ENCODE measurements at places on chromosomes 1 and 21. TPM values are rescaled to one million over a fixed set of nuclear protein-coding genes. Genes with fewer than 3 reads are reported as not detected.

The PTP4A2 gene
- total RNA-seq, result 120 TPM

The NLRP3 gene
- not detected for total RNA-seq

DNA sequence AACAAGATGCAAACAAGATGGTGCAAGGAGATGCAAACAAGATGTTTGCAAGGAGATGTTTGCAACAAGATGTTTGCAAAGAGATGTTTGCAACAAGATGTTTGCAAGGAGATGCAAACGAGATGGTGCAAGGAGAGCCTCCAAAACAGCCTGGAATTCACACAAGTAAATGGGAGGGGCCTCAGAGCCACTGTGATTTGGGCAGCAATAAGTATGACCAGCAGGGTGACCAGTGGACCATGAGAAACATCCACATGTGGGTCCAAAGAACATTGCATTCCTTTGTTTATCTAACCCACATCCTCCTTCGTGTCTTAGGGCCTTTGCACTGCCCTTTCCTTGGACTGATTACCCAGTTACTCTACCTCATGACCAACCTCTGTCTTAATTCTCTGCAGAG lies 162.9 kb downstream of the PLPP3 start:
- DNase-seq, result no peak

DNA sequence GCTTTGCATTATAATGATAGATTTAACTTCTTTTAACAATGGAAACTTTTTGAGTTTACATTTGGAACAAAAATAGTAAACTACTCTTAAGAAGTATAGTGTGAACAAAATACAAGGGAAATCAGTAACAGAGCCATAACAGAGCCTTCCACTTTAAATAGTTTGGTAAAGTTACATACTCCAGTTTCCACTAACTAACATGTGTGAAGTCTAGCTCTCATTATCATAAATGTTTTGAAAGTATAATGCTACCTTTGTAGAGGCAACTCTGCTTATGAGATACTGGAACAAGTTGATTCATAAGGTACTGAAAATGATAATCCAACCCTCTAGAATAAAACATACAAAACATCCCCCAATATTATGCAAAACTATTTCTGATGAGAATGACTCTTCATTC lies 1155.1 kb upstream of the ADGRL2 start:
- DNase-seq, result no peak

DNA sequence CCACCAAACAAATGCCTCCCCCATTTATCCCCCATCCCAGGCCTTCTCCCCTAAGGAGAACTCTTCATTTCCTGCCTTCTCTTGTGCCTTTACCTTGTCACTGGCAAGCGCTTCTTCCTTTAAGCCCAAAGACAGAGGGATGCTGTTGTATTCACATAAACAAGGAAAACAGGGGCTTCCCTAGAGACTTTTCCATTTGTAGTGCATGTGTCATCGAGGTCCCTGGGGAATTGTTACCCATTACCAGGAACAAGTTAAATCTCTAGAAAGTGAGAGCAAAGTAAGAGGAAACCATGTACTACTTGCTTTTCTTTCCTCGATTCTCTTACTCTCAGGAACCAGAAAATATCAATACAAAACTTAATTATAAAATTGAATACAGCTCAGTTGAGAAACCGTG lies 114.4 kb upstream of the DPT start:
- no peak for DNase-seq

- DNase-seq, result no peak
Observed at GRCh38 chr1:104182251-104182650, 432.6 kb downstream of the AMY1C start.

DNA sequence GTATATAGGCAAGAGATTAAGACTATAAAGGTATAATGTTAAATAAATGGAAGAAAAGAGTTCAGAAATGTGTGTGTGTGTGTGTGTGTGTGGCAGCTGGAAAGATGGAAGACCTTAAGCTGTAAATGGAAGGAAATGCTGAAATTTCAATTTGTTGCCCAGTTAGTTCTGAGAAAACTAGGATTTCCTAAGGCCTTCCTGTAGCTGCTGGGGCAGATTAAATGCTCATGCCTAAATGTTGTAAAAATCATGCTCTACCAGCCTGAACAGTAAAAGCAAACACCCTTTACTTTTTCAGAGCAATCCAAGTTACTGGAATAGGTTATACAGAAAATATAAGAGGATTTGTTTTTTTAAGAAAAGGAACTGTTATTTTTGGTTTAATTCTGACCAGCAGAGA lies 8.3 kb downstream of the ADCY10 start:
- no peak for DNase-seq

- DNase-seq, result no peak
Observed at GRCh38 chr1:78691995-78692747, 42.5 kb downstream of the IFI44 start.

DNA sequence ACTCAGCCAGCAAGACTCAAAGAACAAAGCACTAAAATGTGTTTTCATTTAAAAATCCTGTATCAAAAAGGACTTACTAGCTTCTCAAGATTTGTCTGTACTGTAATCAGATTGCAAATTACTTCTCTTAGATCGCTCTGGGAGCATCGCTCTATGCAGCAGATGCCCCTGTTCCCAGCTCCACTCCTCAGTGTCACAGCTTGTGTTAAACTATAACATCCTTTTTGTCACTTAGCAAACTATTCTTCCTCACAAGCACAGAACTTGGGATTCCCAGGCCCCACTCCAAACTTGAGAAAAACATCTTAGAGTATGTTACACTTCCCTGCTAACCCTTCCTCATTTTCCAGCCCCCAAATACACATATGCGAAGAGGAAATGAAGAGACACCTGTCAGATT lies 85.1 kb upstream of the CHRM3 start:
- no peak for DNase-seq

- no peak for DNase-seq
Observed at GRCh38 chr1:167404161-167404888, 114.0 kb downstream of the CD247 start.

All from glutamatergic neuron (in vitro differentiated cells).